ENCODE measurements at places on chromosomes 16 and 17.

GRCh38 chr16:73028721-73029361 lies 19.1 kb downstream of the ZFHX3 start:
- DNase-seq = no peak

- no peak for DNase-seq
These were observed 19.7 kb downstream of the SDK2 start for GRCh38 chr17:73624496-73624988.

GRCh38 chr16:72884573-72884972 lies 163.4 kb downstream of the ZFHX3 start:
- no peak for DNase-seq

- DNase-seq = peak; percentile 70
These were observed 11.8 kb downstream of the TEX14 start for GRCh38 chr17:58680038-58680369.

GRCh38 chr17:8674344-8675305 lies 44.1 kb upstream of the MYH10 start:
- DNase-seq = no peak

DNA sequence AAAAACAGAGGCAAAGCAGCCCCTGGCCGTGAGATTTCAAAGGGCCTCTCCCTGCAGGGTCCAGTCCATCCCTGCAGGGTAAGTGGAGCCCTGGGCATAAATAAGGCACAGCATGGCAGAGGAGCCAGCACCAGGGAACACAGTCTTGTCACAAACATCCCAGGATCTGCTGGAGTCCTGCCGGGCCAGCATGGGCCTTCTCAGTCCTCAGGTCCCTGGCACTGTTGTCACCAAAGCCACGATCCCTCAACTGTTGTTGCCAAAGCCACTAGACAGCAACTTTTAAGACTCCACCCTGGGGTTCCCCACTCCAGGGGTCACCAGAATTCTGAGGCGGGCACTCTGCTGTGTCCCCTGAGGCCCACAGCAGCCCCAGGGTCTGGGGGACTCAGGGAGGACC lies 47.8 kb upstream of the BAHCC1 start:
- no peak for DNase-seq

DNA sequence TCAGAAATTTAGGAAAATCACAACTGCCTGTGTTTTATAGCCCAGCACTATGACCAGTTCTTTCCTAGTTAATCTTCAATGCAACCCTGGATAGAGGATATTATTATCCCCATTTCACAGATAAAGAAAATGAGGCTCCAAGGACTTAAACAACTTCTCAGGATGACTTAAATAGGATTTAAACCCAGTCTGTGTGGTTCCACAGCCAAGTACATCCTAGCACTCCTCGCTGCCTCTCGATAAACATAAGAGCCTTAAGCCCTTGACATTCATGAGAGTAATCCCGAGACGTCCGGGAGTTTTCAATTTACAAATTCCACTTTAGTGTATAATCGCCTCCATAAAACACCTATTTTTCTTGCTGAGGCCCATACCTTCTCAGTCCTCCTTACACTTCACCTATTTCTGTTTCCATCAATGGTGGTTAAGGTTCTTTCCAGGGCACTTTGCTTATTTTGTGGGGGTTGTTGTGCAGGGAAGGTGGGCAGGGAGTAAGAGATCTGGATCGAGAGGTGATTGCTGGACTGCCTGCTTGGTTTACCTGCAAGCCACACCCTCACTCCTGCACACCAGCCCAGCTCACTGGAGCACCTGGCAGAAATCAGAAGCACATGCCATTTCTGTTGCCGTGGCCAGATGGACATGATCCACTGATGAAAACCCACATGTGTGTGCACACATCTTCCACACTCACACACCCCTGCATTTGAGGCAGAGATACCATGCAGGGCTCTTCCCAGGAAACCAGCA lies 50.5 kb downstream of the ASIC2 start:
- DNase-seq = no peak

Data from NCI-H1436 treated with DMSO at 0.1 percent for 48 hours (cell line).